GM19239 (cell line): ENCODE measurements at places on chromosomes 2 and 18.

DNA sequence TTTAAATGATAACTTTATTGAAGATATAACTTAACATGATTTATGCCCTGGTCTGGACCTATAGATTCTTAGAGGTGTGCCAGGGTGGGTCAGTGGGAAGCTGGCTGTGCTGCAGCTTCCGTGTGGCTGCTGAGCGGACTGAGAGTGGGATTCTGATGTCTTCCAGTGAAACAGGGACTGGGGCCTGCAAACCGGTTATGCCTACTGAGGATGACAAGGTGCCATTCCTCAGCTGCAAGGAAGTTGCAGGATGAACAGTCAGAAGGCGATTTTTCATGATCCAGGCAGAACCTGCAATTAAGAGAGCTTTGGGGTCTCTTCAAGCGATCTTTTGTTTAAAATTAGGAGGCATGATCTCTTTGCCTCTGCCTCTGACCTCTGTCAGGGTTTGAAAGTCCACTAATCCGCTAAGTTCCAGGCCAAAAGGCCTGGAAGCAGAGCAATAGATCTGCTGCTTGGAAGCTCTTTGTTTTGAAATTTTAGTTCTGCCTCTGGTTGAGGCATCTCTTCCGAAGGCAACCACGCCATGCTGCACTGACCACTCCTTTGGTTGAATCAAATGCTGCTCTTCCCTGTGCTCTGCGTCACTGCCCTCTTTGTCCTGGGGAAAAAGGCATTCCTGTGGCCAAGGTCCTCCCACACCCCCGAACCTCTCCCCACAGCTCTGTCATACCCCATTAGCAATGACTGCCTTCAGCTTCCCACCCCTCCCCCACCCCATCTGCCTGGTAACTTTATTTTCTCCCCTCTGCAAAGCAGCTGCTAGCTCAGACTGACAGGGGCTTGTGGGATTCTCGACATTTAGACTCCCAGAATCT lies 2.0 kb downstream of the TMEM169 start:
- DNase-seq: no peak

- no peak for DNase-seq
Observed at GRCh38 chr2:86414996-86415395, 26.2 kb upstream of the KDM3A start.

- DNase-seq: no peak
Observed at GRCh38 chr2:24768601-24769000, 24.6 kb downstream of the PTRHD1 start.

DNA sequence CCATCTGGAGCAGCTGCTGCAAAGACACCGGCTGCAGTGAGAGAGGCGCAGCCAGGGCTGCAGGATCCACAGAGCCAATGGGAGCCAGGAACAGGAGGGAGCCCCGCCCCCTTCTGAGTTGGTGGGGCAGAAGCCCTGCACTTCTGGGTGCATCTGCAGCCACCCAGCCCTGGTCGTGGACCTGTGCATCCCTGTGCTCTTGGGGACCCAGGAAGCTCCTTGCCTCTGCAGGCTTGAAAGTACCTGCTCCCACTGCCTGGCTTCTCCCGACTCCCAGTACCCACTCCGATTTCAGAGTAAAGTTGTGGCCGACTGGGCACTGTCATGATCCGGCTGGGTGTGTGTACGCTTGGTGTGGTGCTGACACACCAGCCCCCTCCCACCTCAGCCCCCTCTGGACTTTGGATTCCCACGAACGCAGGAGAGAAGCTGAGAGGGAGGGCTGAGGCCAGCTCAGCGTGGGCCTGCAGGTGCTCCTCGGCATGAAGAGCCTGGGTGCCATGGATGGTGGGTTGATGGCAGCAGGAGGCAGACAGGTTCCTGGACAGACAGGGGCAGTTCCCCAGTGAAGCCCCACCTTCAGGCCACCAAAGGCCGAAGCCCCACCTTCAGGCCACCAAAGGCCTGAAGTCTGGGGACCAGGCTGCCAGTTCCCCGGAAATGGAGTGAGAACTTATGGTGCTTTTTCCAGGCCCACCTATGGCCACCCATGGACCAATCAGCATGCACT lies 34.9 kb downstream of the LRRTM4 start:
- no peak for DNase-seq

GRCh38 chr2:25981596-25982272 lies 563 bp downstream of the KIF3C start:
- no peak for DNase-seq

GRCh38 chr2:232219496-232219870 lies 159.1 kb upstream of the ALPP start:
- DNase-seq: no peak

GRCh38 chr2:205680067-205680466 lies 2.2 kb upstream of the NRP2 start:
- DNase-seq: no peak

DNA sequence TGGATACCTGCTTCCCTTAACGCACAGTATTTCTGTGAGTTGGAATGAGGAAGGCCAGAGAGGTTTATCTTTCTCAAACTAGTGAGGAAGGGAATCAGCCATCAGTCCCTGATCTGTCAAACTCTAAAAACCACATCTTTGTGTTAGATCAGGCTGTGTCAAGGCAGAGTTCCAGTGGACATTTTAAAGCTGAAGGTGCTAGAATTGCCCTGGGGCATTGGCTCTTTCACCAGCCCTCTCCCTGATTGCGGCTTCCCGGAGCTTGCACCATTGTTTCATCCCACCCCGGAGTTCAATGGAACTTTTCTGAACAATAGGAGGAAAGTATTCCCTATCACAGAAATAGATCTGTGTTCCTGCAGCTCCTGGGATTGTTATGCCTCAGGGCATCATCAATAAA lies 110.2 kb downstream of the RNF144A start:
- no peak for DNase-seq

GRCh38 chr2:136844546-136844945 lies 79.2 kb downstream of the THSD7B start:
- DNase-seq: no peak

GRCh38 chr2:108403494-108403893 lies 25.7 kb downstream of the SULT1C4 start:
- DNase-seq: no peak

- peak; percentile 45 for DNase-seq
Observed at GRCh38 chr2:84946204-84947009, 24.6 kb upstream of the KCMF1 start.

GRCh38 chr2:180927030-180927686 lies 53.2 kb upstream of the UBE2E3 start:
- DNase-seq: no peak

GRCh38 chr2:25341011-25341727 lies 556 bp downstream of the DNMT3A start:
- DNase-seq: peak; percentile 75

- no peak for DNase-seq
Observed at GRCh38 chr2:74525717-74526648, at the start of gene DQX1. DQX1 (minus strand) TSS chr2:74526231; CDS start chr2:74525729, 502 bp downstream.

DNA sequence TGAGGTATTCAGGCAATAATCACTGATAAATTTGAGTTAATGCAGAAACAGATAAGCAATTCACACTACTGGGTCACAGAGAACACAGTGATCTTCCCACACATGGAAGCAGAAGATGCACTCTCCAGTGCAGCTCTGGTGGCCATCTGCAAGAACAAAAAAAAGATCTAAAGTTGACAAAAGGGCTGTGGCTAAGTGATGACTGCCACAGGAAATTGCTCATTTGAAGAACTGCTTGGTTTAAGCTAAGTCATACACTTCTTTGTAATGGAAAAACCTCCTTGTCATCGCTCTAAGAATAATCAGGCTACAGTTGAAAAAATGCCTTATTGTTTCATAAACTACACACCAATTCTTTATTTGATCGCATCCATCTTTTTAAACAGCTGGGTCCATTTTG lies 115.1 kb downstream of the DTNB start:
- no peak for DNase-seq

DNA sequence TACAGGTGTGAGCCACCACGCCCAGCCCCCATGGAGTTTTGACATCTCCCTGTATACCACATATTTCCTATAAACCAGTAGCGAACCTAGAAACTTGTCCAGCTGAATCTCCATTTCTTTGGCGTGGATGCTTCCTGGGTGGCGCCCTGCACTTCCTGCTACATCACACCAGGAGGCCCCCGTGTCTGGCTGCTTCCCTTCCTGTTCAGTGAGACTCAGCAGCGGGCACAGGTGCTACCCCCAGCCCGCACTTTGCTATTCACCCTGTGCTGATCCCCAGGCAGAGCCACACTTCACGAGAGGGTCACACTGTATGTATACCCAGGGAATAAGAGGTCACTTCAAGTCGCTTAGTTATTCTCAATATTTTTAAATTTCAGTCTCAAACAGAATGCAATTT lies 35.0 kb downstream of the CYP27C1 start:
- DNase-seq: no peak

DNA sequence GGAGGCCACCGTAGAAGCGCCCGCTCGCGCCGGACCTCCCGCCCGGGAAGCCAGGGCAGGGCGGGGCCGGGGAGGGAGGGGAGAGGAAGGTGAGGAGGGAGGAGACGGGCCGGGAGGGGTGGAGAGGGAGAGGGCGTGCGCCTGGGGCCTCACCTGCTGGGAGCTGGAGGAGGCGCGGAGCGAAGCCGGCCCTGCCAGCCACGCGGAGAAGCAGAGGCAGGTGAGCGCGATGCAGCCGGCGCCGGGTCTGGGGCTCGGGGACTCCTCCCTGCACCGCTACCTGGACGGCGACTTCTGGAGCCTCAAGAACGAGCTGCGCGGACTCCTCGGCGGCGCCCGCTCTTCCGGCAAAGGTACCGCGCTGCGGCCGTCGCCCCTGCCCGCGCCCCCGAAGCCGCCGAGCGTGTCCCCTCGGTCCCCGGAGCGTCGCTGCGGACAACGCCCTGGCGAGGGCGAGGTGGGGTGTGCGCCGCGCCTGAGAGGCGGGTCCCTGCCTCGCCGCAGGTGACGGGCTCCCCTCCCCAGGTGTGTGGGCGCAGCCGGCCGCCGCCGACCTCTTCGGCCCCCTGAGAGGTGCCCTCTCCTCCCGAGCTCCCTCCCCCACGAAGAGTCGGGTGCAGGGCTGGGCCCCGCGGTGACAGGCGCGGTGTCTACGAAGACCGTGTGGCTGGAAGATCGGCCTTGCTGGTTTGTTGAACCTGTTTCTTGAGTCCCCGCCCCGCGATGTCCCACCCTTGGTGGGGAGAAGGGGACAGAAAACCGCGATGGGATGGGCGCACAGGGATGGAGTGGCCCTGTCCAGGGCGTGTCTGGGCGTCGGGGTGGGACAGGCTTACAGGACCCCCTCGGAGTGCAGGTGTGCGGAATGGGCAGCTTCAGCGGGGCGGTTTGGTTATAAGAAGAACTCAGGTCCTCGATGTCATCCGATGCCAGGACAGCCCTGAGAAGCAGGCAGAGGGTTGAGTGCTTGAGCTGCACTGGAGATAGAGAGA lies at the start of gene ACOXL:
TSS of gene ACOXL (plus strand) at position 152 of the 992 bp plus-strand sequence. CDS start 35,817 bp downstream, outside the sequence.
- no peak for DNase-seq

DNA sequence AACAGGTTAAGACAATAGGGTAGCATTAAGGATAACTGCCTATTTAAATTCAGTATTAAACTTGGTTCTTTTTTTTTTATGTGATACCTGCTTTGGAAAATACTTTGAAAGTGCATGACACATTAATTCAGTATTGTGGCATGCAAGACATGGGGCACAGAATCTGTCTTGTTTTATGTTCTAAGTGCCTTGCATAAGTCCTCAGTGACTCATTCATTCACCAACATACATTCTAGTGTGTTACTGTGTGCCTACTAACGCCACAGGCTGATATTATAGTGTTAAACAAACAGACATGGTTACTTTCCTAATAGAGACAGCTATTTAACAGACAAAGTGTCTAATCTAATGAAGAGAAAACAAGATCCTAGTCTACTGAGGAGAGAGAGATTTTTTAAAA lies 91.7 kb downstream of the GCA start:
- no peak for DNase-seq

DNA sequence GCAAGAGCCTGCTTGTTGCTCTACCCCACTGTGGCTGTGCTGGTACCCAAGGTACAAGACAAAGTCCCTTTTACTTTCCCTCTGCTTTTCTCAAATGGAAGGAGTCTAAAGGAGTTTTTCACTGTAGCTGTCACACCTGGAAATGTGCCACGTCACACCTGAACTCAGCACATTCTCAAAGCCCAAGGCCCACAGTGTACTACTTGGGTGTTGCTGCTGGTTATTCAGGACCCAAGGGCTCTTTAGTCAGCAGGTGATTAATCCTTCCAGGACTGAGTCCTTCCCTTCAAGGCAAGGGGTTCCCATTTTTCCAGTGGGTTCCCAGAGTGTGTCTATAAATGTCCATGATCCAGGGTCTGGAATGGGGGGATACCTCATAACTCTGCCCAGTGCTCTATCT lies 63.2 kb upstream of the STK39 start:
- no peak for DNase-seq

DNA sequence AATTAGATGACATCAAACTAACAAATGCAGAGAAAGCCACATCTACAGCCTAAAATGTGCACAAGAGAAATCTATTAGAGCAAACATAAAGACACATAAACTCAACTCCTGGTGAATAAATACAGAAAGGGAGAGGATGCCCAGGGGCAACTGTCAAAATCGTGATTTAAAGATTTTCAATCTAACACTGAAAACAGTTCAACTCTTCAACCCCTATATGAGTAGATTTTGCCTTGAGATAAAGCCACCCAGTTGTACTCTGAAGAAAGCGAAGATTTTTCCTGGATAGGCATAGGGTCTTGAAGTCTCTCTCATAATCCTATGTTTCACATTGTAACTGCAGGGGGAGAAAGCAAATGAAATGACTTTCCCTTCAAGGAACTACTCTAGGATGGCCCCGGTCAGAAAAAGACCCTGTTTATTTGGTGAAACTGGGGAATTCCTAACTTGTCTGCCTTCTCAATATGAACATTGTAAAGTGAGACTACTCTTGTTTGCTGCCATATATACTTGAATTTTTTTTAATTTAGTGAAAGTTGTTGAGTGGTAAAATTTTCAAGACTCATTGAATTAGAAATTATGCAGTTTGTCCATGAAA lies 226.7 kb downstream of the ERBB4 start:
- DNase-seq: no peak

GRCh38 chr2:7701791-7702190 lies 784.6 kb downstream of the RNF144A start:
- no peak for DNase-seq

DNA sequence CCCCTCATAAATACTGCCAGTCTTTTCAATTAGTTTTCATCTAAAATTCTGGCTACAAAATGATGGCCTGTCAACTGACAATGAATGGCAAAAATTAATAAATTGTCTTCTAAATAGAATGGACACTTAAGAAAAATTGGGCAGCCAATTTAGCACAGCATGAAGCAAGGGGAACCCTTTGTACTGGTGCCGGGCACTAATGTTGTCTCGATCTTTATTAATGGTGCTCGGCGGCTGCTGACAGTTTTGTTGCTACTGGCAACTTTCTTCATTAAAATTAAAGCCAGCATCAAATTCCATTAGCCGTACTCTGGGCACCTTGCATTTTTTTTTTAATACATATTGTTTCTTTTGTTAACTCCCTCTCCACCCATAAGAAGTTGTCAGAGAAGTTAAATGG lies 309.3 kb downstream of the GBX2 start:
- DNase-seq: no peak

- DNase-seq: no peak
Observed at GRCh38 chr18:59550174-59550516, 147.1 kb downstream of the CCBE1 start.

- DNase-seq: no peak
Observed at GRCh38 chr2:114577657-114578056, 135.2 kb downstream of the DPP10 start.

GRCh38 chr18:35267161-35267651 lies 22.8 kb downstream of the ZSCAN30 start:
- DNase-seq: peak; percentile 27
